ENCODE measurements at places on chromosomes 4 and X.

GRCh38 chr4:8528713-8529112 is 51.5 kb upstream of the GPR78 start:
- no peak for DNase-seq

DNA sequence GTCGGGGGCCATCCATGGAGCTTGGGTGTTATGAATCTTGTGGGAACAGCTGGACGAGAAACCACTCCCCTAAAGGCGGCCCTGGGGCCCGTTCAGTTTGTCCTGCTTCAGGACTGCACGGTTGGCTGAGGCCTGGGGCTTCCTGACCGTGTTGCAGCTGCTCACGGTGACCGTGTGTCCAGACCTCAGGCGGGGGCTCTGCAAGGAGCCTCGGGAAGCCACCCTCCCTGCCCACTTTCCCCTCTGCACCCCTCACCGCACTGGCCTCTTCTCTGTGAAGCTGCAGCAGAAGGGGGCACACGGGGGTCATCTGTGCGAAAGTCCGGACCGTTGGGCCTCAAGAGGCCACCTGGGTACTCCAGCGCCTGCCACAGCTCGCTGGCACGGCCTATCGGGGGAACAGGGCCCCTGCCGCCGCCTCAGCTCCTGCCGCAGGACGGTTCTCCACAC is 29.4 kb downstream of the UVSSA start:
- no peak for DNase-seq

- DNase-seq: no peak
Observed at GRCh38 chr4:81565142-81565870, 93.6 kb upstream of the RASGEF1B start.

DNA sequence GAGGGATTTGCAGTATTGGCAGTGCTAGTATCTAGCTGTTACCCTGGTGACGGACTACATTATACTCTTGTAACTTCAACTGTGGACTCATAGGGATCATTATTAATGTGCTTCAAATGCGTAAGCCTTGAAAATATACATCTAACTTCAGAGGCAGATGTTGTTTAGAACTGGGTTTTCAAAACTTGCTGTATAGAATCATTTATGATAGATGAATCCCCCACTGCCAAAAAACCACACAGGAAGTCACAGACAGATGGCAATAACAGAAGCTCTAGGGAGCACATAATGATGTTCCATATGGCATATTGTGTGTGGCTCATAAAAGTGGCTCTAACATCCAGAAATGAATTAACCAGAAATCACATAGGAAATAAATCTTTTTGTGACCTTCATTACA is 62.3 kb upstream of the RELL1 start:
- no peak for DNase-seq

DNA sequence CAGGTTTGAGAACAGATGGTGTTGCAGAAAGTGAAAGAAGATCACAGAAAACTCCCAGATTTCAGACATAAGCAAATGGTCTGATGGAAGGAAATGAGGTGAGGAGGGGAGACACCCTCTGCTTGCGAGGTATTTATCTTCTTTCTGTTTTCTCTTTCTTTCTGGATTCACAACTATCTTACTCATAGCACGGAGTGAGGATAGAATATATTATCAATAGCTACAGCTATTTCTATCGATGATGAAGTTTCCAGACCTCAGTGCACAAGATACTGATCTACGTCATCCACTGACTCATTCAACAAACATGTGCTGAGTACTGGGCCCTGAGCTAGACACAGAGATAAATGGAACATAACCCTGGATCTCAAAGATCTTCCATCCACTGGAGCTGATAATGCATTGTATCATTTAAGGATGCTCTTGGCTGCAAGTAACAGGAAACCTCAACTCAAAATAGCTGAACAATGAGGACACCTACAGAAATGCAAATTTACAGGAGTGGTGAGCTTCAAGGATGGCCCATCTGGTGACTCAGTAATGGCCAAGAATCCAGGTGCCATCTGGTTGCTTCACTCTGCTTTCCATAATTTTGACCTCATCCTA is 21.2 kb downstream of the SLC2A9 start:
- DNase-seq: no peak

DNA sequence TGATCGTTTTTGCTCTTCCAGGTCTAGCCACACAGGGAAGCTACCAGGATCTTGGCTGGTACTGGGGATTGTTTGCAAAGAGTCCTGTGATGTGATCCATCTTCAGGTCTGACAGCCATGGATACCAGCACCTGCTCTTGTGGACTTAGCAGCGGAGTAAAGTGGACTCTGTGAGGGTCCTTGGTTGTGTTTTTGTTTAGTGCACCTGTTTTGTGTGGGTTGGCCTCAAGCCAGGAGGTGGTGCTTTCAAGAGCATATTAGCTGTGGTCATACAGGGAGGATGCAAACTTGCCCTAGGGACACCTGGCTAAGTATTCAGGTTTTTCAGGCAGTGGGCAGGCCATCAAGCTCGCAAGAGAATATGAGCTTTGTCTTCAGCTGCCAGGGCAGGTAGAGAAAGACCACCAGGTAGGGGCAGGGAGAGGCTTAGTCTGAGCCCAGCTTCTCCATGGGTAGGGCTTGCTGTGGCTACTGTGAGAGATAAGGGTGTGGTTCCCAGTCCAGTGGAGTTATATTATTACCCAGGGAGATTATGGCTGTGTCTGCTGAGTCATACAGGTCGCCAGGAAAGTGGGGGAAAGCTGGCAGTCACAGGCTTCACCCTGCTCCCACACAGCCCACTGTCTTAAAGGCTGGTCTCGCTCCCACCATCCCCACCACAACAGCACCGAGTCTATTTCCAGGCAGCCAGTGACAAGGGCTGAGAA is 293.7 kb downstream of the PCDH18 start:
- no peak for DNase-seq

DNA sequence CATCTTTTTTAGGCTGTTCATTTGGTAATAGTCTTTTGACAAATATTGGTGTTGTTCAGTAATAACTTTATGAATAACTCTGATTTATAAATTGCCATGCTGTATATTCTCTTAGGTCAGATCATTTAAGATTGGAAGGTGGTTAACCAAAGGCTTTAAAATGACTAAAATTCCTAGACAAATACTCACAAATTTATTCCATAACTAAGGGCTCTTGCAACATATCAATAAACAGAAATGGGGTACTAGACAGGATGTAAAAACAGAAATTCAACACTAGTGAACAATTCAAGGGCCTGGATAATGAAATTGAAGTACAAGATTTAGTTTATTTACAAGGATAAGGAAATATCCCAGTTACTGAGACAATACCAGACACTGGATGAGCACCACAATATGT is 328.6 kb downstream of the PCDH19 start:
- DNase-seq: no peak

DNA sequence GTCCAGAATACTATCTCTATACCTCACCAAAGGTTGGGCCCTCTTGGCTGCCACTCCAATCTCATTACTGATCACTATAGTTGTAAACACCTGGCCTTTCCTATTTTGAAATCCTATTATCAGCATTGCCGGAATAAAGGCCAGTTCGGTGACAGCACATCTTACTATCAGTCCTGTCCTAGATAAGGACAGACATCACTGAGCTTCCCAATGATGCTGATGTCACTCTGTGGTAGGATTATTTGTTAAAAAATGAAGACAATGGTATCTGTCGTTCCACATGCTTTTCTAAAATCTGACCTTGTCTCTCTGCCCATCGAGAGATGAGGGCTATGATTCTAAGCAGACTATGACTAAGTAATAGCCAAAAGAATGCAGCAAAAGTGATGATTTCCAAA is 260.4 kb downstream of the PDGFC start:
- DNase-seq: no peak

DNA sequence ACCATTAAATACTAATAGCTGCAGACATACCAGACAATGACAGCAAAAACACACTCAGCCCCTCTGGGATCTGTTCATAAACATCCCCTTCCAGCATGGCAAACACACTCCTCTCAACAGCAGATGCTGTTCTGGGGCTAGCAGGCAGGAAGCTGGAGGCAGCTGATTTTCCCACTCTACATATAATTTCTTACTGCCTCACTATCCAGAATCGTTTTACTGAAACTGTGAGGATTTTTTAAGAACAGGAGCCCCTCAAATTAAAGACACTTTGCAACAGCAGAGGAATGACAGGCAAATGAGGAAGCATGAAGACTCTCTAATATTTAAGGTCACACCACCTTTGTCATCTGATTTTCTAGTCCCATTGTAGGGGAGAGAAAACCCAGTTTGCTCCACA is 2.2 kb downstream of the MAPK10 start:
- no peak for DNase-seq

- DNase-seq: no peak
Observed at GRCh38 chr4:19807505-19807904, 444.2 kb upstream of the SLIT2 start.

DNA sequence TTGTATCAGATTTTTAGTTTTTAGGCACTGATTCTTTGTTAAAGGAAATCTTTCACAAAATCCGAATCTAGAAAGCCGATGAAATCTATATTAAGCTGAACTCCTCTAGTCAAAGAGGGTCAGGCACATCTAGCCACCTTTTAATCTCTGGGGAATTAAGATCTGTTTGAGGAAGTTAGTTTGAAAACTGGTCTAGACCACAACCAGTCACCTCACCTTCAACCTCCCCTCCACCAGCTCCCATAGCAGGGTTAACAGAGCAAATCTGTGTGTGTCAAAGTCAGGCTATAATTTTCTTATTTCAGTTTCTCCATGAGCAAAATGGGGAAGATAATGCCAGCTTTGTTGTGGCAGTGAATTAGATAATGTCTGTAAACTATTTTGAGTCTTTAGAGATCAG is 110.0 kb upstream of the IGFBP7 start:
- no peak for DNase-seq

GRCh38 chr4:8001564-8002355 is 62.1 kb upstream of the AFAP1 start:
- no peak for DNase-seq

GRCh38 chrX:33908898-33909297 is 223.2 kb downstream of the FAM47A start:
- DNase-seq: no peak

- DNase-seq: no peak
Observed at GRCh38 chr4:14812101-14812500, 190.2 kb upstream of the CPEB2 start.

GRCh38 chr4:113623274-113623894 is 138.2 kb downstream of the CAMK2D start:
- DNase-seq: no peak

DNA sequence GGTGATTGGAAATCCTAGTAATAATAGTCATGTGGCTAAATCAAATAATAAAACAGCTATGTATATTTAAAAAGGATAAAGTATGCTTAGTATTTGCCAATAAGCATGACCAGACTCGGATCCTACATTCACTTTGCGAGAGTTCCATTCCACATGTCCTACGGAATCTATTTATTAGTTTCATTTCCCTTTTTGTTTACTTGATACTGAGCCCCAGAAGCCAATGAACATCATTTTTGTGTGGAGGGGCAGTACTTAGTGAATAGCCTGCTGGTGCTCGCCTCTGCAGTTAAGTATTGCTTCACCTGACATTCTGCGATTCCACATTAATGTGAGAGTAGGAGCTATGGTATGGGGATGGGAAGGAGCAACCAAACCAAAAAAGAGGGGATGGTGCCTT is 58.5 kb upstream of the NAP1L5 start:
- no peak for DNase-seq

DNA sequence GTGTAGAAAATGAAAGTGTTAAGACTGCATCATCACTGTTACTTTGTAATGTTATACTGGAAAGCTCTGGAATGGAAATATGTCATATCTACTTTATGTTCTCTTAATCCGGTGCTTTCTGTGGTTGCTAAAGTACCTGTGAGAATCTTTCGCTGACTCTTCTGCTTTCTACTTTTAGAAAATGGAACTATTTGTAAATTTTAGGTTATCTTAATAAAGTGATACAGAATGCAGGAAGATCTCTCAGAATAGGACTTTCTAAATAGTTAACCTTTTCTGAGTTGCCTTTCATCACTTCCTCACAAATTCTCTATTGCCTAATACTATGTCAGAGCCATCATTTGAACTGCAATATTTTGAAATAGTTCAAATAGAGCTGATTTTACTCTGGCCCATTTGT is 69.3 kb downstream of the BMP2K start:
- DNase-seq: no peak

GRCh38 chr4:152368001-152368400 is 167.9 kb downstream of the FBXW7 start:
- no peak for DNase-seq

GRCh38 chrX:131072871-131073571 is 14.9 kb downstream of the ARHGAP36 start:
- DNase-seq: no peak

DNA sequence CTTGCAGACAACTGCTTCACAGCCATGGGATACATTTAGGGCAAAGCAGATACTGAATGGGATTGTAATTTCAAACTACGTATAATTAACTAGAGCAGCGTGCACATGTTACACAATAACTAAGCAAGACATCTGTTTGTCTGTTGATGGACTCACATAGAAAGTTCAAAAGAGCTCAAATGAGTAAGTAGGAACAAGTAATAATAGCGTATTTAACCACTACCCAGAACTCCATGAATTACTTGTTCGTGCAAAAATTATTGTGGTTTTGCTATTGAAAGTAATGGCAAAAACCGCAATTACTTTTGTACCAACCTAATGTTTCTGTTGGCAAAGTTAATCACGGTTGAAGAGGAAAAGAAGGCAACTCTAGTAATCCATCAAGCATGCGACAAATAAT is 825.4 kb downstream of the PCDH18 start:
- DNase-seq: no peak

GRCh38 chrX:1536712-1537030 is 314 bp downstream of the P2RY8 start:
- DNase-seq: no peak

- DNase-seq: peak; percentile 53
Observed at GRCh38 chrX:76148753-76149152, 24.1 kb upstream of the PBDC1 start.

DNA sequence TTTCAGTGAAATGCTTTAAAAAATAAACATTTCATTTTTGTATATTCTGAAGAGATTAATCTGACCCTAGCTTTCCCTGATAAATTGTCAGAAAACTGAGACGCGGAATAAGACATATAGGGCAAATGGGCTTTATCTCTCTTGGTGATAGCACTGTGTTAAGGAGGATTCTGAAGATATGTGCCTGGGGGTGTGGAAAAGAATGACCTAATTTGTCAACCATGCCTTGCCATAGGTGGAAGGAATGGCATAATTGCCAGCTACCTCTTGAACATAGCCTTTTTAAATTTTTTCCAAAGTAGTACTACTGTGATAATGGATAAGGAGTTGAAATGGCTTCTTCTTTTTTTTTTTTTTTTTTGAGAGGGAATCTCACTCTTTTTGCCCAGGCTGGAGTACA is 11.7 kb downstream of the JADE1 start:
- DNase-seq: no peak

DNA sequence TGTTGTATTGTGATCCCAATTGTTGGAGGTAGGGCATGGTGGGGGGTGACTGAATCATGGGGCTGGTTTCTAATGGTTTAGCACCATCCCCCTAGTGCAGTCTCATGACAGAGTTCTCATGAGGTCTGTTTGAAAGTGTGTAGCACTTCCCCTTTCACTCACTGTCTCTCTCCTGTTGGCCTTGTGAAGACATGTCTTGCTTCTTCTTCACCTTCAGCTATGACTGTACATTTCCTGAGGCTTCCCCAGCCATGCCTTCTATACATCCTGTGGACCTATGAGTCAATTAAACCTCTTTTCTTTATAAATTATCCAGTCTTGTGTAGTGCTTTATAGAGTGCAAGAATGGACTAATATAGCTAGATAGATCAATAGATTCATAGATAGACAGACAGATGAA is 230.0 kb downstream of the MAGEE1 start:
- no peak for DNase-seq
